CD8-positive, alpha-beta memory T cell (primary cell): ENCODE measurements at places on chromosomes 5 and 9. TPM values are rescaled to one million over a fixed set of nuclear protein-coding genes. Genes with fewer than 3 reads are reported as not detected.

The FBXW11 gene
- 46.9 TPM for total RNA-seq

- no peaks in the 10 kb centered on the region for H3K36me3 ChIP-seq
- no peaks in the 10 kb centered on the region for H3K4me1 ChIP-seq
- DNase-seq, result no peak
- no peaks in the 10 kb centered on the region for H3K27me3 ChIP-seq
- no peak overlapping the region for H3K4me3 ChIP-seq
Measured at GRCh38 chr5:34521628-34522290, 134.4 kb upstream of the RAI14 start.

The PLEKHG4B gene
- total RNA-seq, result not detected

DNA sequence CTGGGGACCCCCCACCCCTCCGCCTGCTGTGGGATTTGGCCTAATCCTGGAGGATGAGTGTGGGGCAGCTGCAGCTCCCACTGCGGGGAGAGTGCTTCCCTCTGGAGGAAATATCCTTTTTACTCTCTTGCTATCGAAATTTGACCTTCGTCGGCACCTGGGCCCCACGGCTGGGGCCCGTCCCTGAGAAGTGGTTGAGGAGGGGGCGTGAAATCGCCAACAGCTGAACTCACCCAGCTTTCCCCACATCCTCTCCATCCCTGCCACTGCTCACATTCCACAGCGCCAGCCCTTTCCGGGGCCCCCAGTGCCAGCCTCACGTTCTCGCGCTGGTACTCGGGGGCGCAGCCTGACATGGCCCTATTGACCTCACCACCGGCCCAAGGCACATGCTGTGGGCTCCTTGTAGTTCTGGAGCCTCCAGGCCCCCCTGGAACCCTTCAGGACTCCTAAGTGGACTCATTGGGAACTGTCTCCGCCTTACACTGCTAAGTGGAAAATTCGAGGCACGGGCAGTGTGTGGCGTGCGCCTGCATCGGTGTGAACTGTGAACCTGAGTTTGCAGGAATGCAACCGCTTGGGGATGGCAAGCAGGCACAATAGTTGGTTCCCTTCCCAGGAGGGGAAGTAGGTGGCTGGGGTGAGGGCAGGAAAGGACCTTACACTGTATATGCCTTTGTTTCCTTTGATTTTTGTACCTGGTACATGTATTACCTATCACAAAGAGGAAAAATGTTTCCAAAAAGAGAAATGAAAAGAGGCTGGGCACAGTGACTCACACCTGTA is 19.2 kb downstream of the FGFR4 start:
- H3K27me3 ChIP-seq, result no peaks in the 10 kb centered on the region
- H3K4me3 ChIP-seq, result no peak overlapping the region
- H3K36me3 ChIP-seq, result no peaks in the 10 kb centered on the region

DNA sequence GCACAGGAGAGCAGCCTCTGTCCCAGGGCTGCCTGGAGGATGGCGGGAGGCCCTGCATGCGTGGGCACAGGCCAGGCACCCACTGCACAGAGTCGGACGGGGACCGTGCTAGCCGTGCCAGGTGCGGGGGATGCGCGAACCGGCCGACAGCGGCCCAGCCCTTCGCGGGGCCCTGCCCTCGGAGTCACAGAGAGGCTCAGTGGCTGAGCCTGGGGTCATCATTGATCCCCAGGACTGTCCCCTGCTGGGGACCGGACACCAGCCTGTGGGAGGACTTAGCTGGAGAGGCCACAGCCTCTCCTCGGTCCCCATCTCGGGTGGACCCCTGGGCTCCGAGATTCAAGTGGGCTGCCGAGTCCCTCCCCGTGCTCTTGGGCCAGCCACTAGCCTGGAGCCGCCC is 19.1 kb upstream of the LAMC3 start:
- H3K27ac ChIP-seq, result no peak overlapping the region
- H3K4me1 ChIP-seq, result no peaks in the 10 kb centered on the region
- no peaks in the 10 kb centered on the region for H3K36me3 ChIP-seq
- peaks cover 39% of the 10 kb centered on the region for H3K27me3 ChIP-seq

DNA sequence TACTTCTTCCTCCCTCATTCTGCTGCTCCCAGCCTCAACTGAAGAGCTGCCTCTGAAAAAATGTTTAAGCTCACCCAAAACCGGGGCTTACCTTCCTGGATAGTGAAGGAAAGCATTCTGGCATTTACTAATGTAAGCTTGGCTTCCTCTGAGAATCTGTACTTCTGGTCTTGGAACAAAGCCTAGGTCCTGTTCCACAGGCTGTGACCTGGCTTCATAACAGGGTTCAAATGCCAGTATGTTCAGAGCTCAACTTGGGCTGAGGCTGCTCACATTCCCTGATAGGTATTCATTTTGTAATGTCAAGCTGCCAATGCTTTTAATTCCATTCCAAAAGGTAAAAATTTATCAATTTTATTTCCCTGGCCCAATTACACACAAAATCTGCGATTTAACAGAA is 411.7 kb upstream of the KCNN2 start:
- no peak for DNase-seq
- H3K36me3 ChIP-seq, result no peaks in the 10 kb centered on the region
- no peaks in the 10 kb centered on the region for H3K27me3 ChIP-seq
- no peaks in the 10 kb centered on the region for H3K4me1 ChIP-seq

- H3K4me3 ChIP-seq, result no peak overlapping the region
- H3K36me3 ChIP-seq, result no peaks in the 10 kb centered on the region
- no peak for DNase-seq
- H3K27me3 ChIP-seq, result no peaks in the 10 kb centered on the region
- H3K4me1 ChIP-seq, result no peaks in the 10 kb centered on the region
Measured at GRCh38 chr9:1353291-1353690, 303.1 kb downstream of the DMRT2 start.

DNA sequence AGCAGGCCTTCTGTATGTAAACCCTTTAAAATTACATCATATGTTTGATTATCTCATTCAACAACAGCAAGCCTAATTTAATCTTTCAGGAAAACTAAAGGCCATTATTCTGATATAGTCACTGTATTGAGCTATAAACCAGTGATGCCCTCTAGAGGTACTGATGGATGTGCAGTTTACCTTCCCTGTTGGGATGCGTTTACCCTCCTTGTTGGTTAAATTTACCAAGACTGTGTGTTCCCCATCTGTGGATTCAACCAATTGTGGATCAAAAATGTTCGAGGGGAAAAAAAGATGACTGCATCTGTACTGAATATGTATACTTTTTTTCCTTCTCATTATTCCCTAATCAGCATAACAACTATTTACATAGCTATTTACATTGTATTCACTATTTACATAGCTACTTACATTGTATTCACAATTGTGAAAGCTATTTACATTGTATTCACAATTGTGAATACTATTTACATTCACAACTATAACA is 3.7 kb upstream of the BAAT start:
- no peaks in the 10 kb centered on the region for H3K4me1 ChIP-seq
- DNase-seq, result no peak
- no peak overlapping the region for H3K4me3 ChIP-seq
- no peaks in the 10 kb centered on the region for H3K36me3 ChIP-seq
- no peak overlapping the region for H3K27ac ChIP-seq

DNA sequence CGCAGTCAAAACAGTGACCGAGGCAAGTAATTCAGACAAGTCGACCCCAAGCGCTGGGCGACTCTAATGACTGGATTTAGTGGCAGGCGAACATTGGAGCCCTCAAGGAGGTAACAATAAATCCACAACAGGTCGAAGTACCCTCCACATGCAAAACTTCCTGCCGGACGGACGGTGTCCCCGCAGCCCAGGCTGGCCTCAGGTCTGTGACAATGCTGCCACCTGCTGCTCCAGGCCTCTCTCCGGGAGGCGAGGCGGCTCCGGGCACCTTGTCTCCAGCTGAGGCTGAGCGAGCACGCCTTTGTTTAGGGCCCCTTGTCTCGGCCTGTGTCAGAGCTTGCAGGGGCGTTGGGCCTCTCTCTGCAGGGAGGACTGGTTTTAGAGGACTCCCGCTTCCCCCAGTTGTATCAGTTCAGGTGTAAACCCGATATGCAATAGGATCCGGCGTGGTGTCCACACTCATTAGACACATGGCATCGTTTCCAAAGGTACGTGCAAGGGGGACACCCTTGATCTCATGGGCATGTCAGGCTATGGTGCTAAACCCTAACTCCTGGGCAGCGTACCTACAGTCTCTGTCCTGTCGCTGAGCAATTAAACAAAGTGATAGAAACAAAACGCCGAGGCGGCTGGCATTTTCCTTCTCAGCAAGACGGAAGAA is 628.0 kb upstream of the ADAMTS16 start:
- no peak overlapping the region for H3K4me3 ChIP-seq
- no peak for DNase-seq
- H3K4me1 ChIP-seq, result no peaks in the 10 kb centered on the region
- no peaks in the 10 kb centered on the region for H3K36me3 ChIP-seq
- H3K27me3 ChIP-seq, result no peaks in the 10 kb centered on the region

The PGM5 gene
- not detected for total RNA-seq

The RAPGEF6 gene
- total RNA-seq, result 25.9 TPM

- no peaks in the 10 kb centered on the region for H3K36me3 ChIP-seq
- no peak for DNase-seq
- no peaks in the 10 kb centered on the region for H3K27me3 ChIP-seq
- no peaks in the 10 kb centered on the region for H3K4me1 ChIP-seq
Measured at GRCh38 chr9:68538200-68538599, 2.5 kb downstream of the TMEM252 start.

DNA sequence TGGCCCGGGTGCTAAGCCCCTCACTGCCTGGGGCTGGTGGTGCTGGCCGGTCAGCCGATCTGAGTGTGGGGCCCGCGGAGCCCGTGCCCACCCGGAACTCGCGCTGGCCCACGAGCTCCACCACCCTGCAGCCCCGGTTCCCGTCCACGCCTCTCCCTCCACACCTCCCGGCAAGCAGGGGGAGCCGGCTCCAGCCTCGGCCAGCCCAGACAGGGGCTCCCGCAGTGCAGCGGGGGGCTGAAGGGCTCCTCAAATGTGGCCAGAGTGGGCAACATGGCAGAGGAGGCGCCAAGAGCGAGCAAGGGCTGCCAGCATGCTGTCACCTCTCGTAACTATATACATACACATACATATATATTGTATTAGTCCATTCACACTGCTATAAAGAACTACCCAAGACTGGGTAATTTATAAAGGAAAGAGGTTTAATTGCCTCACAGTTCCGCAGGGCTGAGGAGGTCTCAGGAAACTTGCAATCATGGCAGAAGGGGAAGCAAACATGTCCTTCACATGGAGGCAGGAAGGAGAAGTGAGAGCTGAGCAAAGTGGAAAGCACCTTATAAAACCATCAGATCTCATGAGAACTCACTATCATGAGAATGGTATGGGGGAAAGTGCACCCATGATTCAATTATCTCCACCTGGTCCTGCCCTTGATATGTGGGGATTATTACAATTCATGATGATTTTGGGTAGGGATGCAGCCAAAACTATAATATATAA is 56.8 kb downstream of the LIX1 start:
- no peak overlapping the region for H3K4me3 ChIP-seq
- H3K27me3 ChIP-seq, result no peaks in the 10 kb centered on the region
- H3K36me3 ChIP-seq, result no peaks in the 10 kb centered on the region
- DNase-seq, result no peak
- no peak overlapping the region for H3K27ac ChIP-seq

The ANXA1 gene
- total RNA-seq, result 93.2 TPM

DNA sequence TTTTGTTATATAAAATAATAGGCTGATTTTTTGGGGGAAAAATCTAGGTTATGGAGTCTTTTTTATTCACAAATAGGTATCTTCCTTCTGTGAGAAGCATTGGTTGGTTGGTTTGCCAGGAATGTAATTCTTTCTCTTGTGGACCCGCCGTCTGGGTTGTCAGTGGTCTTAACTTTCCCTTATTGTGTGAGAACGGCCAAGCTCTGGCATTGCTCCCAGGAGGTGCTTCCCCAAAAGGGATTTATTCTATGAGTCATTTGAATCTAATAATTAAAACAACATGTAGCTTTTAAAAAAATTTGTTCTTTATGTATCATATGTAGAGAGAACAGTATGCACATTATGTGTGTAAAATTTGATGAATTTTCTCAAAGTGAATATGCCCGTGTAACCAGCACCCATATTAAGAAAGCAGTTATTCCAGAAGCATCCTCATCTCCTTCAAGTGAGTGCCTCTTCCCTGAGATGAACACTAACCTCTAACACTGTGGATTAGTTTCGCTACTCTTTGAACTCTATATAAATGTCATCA is 114.4 kb downstream of the MAST4 start:
- H3K36me3 ChIP-seq, result no peaks in the 10 kb centered on the region
- no peaks in the 10 kb centered on the region for H3K4me1 ChIP-seq
- no peak overlapping the region for H3K4me3 ChIP-seq
- no peaks in the 10 kb centered on the region for H3K27me3 ChIP-seq
- no peak for DNase-seq

DNA sequence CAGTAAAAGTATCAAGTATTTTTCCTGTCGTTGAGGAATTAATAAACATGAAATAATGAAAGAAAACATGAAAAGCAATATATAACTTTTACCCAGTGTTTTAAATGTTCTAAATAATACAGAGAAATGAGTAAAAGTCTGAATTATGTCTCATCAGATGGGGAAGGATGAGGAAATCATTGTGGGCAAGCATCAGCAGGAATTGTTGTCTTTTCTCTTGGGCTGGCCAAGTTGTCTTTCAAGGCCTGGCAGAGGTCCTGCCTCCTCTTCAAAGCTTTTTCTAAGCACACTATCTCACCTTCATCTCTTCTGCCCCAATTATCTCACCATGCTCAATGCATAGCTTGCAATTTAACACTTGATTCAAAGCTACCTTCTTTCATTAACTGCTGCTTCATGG is 41.9 kb downstream of the MOCS2 start:
- DNase-seq, result no peak
- no peak overlapping the region for H3K4me3 ChIP-seq
- H3K27ac ChIP-seq, result no peak overlapping the region
- no peaks in the 10 kb centered on the region for H3K36me3 ChIP-seq
- no peaks in the 10 kb centered on the region for H3K27me3 ChIP-seq
- no peaks in the 10 kb centered on the region for H3K4me1 ChIP-seq

GRCh38 chr5:121968910-121969607 is 7.3 kb downstream of the SRFBP1 start:
- no peak for DNase-seq
- no peaks in the 10 kb centered on the region for H3K27me3 ChIP-seq
- H3K4me3 ChIP-seq, result no peak overlapping the region
- H3K36me3 ChIP-seq, result no peaks in the 10 kb centered on the region

GRCh38 chr9:88829276-88829675 is 162.0 kb upstream of the S1PR3 start:
- H3K27ac ChIP-seq, result no peak overlapping the region
- H3K27me3 ChIP-seq, result peaks cover 27% of the 10 kb centered on the region
- H3K36me3 ChIP-seq, result no peaks in the 10 kb centered on the region
- no peak for DNase-seq
- no peak overlapping the region for H3K4me3 ChIP-seq

- H3K36me3 ChIP-seq, result no peaks in the 10 kb centered on the region
- DNase-seq, result no peak
- peaks cover 22% of the 10 kb centered on the region for H3K4me1 ChIP-seq
- peaks cover 29% of the 10 kb centered on the region for H3K27me3 ChIP-seq
- no peak overlapping the region for H3K4me3 ChIP-seq
Measured at GRCh38 chr5:53478411-53479044, 1.9 kb upstream of the FST start.

DNA sequence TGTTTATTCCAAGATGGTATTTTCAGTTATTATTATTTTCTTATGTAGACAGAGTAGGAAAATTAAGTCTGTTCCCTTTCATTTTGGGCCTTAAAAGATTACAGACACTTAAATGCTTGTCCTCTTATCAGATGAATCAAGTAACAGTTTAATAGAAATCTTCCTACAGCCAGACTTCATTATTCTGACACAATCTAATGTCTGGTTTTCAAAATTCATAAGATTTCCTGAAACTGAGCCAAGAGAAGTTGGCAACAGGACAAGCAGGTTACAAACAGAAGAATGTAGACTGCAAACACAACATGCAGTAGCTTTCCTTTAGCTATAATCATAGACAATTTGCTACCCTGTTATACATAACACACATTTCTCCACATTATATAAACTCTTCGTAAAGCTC is 130.5 kb downstream of the FBXL17 start:
- DNase-seq, result no peak
- H3K27me3 ChIP-seq, result no peaks in the 10 kb centered on the region
- H3K36me3 ChIP-seq, result no peaks in the 10 kb centered on the region
- no peaks in the 10 kb centered on the region for H3K4me1 ChIP-seq
- no peak overlapping the region for H3K4me3 ChIP-seq

The FNBP1 gene
- total RNA-seq, result 226 TPM
